WTC11 (cell line): ENCODE measurements at places on chromosomes 1 and 21. TPM values are rescaled to one million over a fixed set of nuclear protein-coding genes. Genes with fewer than 3 reads are reported as not detected.

TDRD5 gene
- 0.66 to 1.1 TPM (median 0.85 TPM) in 3 replicates for total RNA-seq

NR1I3 gene
- 0.16 TPM in 1 of 3 replicates, not detected in the others for total RNA-seq

KRTAP10-3 gene
- total RNA-seq = not detected in 3 replicates

TMEM59 gene
- 122 to 133 TPM (median 128 TPM) in 3 replicates for total RNA-seq

GRCh38 chr1:182135946-182136345 is 74.4 kb upstream of the ZNF648 start:
- DNase-seq = no peak

DNA sequence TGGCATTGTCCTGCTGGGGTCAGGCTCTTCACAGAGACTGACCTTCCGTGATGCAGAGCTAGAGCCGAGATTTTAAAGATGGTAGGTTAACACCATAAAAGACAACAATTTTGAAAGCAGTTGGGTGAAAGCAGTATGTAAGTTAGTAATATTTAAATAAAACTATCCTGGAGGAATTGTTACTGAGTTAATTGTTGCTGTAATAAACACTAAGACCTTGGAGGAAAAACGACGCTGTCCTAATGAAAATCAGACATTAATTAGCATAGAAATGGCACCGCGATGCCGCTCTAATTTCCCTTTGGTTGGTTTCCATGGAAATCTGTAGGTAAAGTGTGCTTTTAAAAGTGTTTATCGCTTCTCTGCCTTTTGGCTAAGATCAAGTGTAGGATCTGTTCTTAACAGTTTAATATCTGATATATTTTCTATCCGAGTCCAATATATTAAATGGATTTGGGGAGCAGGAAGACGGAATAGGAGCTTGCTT is 745 bp upstream of the ANP32E start:
- DNase-seq = no peak

- DNase-seq = no peak
Measured at GRCh38 chr1:194367121-194367520, 1180.7 kb upstream of the B3GALT2 start.

DNA sequence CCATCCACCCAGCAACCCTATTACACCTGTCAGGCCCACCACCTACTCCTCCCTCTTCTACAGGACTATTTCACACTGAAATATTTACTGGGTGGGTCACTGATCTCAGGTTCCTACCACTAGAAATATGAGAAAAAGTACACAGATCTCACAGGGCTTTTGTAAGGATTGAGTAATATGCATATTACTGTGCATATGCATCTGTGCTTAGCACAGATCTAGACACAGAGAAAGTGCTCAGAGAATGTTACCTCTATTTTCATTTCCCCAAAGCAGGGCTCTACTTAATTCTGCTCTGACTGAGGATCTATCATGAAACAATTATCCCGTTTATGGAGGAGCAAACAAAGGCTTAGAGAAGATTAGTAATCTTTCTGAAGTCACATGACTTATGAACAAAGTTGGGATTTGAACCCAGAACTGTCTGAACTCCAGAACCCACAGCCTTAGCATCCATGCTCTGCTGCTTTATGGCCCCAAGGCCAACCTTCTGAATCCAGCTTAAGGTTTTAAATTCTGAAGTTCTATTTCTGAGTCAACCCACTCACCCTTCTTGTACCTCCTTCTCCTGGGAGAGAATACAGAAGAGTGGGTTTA is 11.8 kb downstream of the TSSK3 start:
- no peak for DNase-seq

DNA sequence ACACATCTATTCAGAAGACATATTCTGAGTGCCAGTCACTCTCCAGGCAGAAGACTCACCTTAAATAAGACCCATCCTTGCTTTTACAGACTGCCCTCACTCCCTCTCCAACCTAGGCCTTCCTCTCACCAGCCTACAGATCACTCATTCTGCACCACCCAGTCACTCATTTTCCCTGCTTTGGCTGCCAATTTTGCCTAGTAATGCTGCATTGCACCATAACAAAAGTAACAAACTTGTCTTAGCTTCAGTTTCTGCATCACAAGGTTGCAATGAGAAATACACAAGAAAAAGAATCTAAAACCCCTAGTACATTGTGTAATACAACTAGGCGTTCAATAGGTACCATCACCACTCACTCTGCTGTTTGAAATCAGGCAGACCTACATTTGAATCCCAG is 292.4 kb downstream of the PLPP3 start:
- DNase-seq = no peak

- peak; percentile 27 for DNase-seq
Measured at GRCh38 chr1:70745199-70745598, 302.4 kb downstream of the PTGER3 start.

DNA sequence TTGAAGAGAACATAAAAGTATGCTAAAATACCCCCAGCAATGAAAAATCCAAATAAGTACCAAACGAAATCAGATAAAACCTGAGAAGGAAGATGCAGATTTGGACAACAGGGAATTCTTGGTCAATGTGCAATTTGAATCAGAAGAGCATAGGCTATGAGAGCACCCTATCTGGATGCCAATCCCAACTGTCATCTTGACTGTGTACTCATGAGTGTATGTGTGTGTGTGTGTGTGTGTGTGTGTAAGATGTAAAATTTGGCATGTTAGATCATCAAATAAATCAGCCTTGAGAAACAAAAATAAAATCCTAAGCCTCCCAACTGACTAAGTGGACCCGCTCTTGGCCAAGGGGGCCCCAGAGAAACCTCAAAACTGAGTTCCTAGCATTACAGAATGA is 18.0 kb upstream of the SPRR2G start:
- no peak for DNase-seq

DNA sequence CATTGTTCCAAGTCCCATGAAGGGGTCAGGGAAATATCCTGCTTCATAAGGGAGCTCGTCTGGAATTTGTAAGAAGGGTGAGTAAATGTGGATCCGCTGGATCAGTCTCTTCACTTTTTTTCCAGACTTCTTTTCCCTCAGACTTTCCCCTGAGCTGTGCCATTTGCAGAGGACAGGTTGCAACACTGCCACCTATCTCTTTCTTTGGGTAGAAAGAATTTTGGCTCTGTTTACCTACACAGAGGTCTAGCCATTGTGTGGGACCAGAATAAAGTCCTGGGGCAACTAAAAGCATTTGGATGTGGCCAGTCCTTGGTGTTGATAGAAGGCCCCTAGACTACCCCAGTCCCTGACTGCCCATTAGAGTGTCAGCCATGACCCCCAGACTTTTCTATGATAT is 1146.7 kb upstream of the PRMT6 start:
- DNase-seq = no peak

DNA sequence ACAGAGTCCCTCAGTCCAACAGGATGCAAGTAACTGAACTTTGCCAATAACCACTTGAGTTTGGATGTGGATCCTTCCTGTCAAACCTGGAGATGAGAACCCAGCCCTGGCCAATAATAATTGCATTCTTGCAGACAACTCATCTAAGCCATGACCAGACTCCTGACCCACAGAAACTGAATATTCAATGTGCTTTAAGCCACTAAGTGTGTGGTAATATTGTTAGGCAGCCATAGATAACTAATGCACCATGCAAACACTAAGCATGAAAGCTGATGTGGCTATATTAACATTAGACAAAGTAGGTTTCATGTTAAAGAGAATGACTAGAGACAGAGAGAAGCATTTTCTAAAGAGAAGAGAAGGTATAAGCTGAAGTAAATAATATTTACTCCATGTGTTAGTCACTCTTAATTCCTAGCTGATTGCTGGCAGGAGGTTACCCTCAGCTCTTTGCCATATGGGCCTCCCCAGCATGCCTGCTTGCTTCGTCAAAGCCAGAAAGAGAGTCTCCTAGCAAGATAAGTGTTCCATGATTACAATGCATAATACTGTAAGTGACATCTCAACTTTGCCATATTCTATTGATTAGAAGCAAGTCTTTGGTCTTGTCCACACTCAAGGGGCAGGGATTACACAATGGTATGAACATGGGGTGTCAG is 276.4 kb upstream of the PLXNA2 start:
- DNase-seq = no peak

- no peak for DNase-seq
Measured at GRCh38 chr1:157438146-157438545, 114.2 kb downstream of the FCRL5 start.
